ENCODE measurements at places on chromosomes 3 and 15.

DNA sequence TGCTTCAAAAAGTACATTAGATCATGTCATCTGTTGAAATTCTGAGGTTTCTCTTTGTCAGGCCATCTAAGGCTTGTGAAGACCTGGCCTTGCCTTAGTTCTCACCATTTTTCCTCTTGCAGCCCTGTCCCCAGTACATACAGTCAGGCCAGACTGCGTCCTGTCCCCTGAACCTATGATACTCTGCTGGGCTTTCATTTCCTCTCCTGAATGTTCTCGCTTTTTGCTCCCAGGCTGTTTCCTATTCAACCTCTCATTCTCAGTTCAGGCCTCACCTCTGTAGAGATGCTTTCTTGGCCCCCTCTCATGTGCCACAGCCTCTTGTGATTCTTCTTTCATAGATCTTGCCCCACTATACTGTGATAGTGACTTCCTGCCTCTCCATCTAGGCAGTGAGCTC is 648.8 kb upstream of the KCNMB2 start:
- DNase-seq, result no peak

DNA sequence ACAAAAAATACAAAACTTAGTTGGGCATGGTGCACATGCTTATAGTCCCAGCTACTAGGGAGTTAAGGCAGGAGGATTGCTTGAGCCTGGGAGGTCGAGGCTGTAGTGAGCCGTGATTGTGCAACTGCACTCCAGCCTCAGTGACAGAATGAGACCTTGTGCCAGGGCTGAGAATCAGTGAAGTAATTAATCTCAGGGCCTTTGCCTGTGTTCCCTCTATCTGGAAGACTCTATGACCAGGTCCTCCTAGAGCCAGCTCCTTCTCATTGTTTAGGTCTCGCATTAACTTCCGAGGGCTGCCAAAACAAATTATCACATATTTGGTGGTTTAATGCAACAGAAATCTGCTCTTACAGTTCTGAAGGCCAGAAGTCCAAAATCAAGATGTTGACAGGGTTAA is 41.4 kb upstream of the FLNB start:
- no peak for DNase-seq

GRCh38 chr15:50209809-50210208 is 27.8 kb downstream of the SLC27A2 start:
- DNase-seq, result no peak

- DNase-seq, result peak; percentile 34
These were observed 11.1 kb downstream of the UACA start for GRCh38 chr15:70752193-70752635.

DNA sequence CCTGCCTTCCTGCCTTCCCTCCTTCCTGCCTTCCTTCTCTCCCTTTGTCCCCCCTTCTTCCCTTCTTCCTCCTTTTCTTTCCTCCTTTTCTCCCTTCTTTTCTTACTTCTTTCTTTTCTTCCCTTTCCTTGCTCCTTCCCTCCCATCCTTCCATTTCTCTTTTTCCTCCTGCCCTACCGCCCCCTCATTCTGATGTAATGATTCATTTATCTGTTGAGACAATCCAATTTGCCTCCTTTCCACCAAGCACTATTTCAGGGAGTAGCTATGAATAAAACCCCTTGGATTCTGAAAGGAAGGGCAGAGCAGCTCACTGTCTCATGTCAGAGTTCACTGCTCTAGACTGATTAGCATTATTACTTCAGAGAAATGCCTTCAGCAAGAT is 462.6 kb downstream of the PDCD6IP start:
- no peak for DNase-seq

GRCh38 chr3:177905173-177906125 is 630.8 kb upstream of the KCNMB2 start:
- DNase-seq, result no peak

GRCh38 chr3:49927798-49928197 is 1.8 kb downstream of the MON1A start:
- DNase-seq, result no peak

- DNase-seq, result no peak
These were observed 65.8 kb downstream of the MRPL46 start for GRCh38 chr15:88401251-88401995.

GRCh38 chr15:83262594-83263315 is 21.7 kb downstream of the BNC1 start:
- DNase-seq, result no peak
